Foreskin keratinocyte (primary cell): ENCODE measurements at places on chromosomes 12 and 14. TPM values are rescaled to one million over a fixed set of nuclear protein-coding genes. Genes with fewer than 3 reads are reported as not detected.

Gene KITLG
- total RNA-seq: 9.0 and 16.7 TPM in 2 replicates

Gene SCNN1A
- total RNA-seq: 1.1 and 3.2 TPM in 2 replicates

Gene DPF3
- total RNA-seq: 0.18 and 0.95 TPM in 2 replicates

Gene NUAK1
- total RNA-seq: 21.6 and 55.4 TPM in 2 replicates

Gene NGDN
- 43.1 and 50.7 TPM in 2 replicates for total RNA-seq

Gene HELB
- 2.5 and 3.5 TPM in 2 replicates for total RNA-seq

Gene RPGRIP1
- total RNA-seq: not detected in 2 replicates

Gene OTOGL
- not detected in 2 replicates for total RNA-seq

Gene SERPINA10
- not detected in 2 replicates for total RNA-seq
